ENCODE measurements at places on chromosomes 3 and 15. TPM values are rescaled to one million over a fixed set of nuclear protein-coding genes. Genes with fewer than 3 reads are reported as not detected.

The TXNRD3 gene
- total RNA-seq = 16.2 TPM

The KNG1 gene
- total RNA-seq = not detected

The IP6K2 gene
- 64.1 TPM for total RNA-seq

The ACVR2B gene
- total RNA-seq = 1.2 TPM

The RTP3 gene
- not detected for total RNA-seq

The FETUB gene
- 0.45 TPM for total RNA-seq

The ESYT3 gene
- 0.16 TPM for total RNA-seq

The XYLB gene
- total RNA-seq = 2.7 TPM

The SYNPR gene
- total RNA-seq = not detected

DNA sequence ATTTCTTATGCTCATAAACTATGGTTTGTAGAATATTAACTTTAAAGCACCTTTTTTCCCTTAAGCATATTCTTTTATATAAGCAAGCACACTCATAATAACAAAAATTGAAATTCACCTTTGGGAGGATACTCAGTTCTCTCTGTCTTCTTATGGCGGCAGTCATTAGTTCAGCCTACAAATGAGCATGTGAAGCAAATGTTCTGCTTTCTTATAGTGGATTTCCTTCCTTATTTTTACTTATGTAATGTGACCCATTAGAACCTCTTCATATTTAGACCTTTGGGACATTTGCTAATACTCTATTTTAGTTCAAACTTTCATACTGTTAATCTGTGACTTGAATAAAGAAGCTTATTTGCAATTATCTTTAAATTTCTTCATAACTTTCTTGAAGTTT, at the start of gene P2RY13:
P2RY13 (minus strand) TSS at position 187 of the 400 bp plus-strand sequence; CDS start at position 166, 21 bp downstream.
- DNase-seq = no peak

DNA sequence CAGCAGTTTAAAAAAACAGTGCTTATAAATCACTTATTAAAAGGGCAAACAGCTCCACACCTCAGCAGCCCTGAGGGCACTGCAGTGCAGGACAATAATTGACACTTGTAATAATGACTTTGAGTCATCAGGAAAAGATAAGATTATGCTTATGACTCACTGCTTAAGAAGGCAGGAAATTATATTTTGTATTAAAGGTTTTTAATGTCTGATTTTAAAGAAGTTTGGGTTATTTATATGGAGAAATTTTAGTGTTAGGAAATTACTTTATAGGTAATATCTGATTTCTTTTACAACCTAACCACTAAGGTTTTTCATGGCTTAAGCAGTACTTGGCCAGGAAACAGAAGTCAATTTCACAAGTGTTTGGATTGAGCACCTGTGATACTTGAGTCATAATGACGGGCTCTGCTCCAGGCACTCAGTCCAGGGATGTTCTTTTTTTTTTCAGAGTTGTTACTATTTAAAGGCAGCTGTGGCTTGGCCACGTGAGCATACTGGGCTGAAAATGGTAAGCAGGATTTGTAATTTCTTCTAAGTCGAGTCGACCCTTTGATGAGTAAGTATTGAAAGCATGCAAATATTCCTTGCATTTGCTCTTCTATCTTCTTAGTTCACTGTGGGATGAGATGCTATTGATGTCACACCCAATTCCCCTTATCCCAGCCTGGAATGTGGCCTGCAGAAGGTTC, 21.6 kb upstream of the SLC6A20 start:
- peak; percentile 98 for DNase-seq

- no peak for DNase-seq
Observed at GRCh38 chr15:48631176-48631770, 14.2 kb downstream of the FBN1 start.

GRCh38 chr3:41192885-41193284, 6.4 kb upstream of the CTNNB1 start:
- no peak for DNase-seq

DNA sequence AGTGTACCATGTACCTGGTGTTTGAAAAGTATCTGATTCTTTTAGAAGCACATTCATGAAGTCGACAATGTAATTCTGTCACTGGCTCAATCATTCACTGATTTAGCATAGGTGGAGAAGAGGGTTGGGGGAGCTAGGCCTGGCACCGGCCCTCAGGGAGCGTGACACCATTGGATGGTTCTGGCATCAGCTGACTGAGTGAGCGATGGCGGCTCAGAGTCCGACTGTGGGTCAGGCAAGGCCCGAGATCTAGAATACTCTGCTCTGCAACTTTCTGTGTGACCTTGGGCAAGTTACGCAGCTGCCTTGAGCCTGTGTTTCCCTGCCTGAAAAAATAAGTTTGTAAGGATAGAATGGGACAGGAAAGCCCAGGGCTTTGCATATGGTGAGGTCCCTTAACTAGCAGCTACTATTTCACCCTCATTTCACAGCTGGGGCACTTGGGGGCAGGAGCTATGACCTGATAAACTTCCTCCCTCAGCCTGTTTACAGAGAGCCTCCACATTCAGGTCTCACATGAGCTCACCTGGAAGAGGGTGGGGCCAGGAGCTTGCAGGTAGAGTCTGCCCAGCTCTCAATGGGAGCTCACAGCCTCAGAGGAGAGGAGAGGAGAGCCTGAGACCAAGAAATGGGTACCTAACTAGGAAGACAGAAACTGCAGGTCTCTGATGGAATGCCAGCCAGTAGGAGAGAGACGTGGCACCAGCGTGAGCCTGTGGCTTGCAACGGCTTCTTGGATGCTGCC, 153.7 kb upstream of the TLE3 start:
- DNase-seq = no peak

DNA sequence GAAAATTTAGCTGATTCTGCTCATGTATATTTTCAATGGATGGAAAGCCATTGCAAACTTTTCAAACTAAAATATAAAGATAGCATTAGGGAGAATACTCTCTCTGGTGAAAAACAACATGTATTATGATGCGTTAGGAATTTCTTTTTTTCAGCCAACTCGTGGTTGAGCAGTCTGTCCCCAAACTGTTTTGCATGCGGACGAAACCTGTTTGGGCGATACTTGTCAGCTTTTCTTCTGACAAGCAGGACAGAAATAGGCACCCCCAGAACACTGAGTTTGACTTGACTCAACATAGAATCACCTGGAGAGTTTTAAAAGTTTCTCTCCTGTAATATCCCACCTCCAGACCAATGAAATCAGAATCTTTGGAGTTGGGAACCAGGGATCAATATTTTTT, 417.5 kb upstream of the TPRG1 start:
- no peak for DNase-seq

GRCh38 chr3:149314807-149315578, 18.4 kb downstream of the TM4SF18 start:
- DNase-seq = peak; percentile 76

GRCh38 chr15:45291822-45292582, 40.0 kb downstream of the SLC28A2 start:
- DNase-seq = no peak

DNA sequence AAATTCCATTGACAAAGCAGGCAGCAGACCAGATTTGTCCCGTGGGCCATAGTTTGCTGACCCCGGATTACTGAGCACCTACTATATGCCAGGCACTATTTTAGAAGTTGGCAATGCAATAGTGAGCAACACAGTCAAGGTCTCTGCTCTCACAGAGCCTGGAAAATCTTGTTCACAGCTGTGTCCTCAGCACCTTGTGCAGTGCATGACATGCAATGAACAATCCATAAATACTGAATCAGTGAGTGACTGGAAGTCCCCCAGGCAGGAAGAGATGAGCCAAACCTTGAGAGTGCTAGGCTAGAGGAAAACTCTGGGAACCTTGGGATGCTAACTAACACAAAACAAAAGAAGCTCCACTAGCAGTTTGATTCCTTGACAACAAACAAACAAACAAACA, 14.4 kb downstream of the TM4SF1 start:
- no peak for DNase-seq
